H54 (cell line): ENCODE measurements at places on chromosomes 11 and 22.
A peak's percentile ranks its signal among the peaks of the same experiment; 100 is the strongest.

GRCh38 chr11:95923728-95924413 is at the start of gene MTMR2:
TSS of gene MTMR2 (minus strand) at chr11:95924107. CDS start at chr11:95923954, 153 bp downstream.
- DNase-seq = peak; percentile 43

DNA sequence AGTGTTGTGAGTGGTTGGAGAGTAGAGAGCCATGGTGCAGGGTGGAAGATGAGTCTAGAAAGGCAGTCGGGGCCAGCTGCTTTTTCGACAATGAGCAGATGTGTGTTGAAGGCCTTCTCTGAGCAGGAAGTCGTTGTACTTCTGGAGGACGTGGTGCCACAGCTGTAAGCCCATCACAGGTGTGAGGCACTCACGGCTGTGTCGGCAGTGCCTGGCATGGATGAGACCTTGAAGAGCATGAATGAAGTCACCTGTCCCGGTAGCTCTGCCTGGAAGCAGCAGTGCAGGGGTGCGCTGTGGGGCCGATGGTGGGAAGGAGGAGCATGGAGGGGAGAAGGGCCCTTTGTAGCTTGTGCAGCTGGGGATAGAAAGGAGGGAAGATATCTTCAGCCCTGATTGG is 165.2 kb downstream of the PKNOX2 start:
- DNase-seq = no peak

- no peak for DNase-seq
Observed at GRCh38 chr11:11461473-11461872, 108.4 kb upstream of the CSNK2A3 start.

- no peak for DNase-seq
Observed at GRCh38 chr11:122139595-122139866, 23.5 kb upstream of the BLID start.

GRCh38 chr11:126496576-126497337 is 141.3 kb downstream of the ST3GAL4 start:
- no peak for DNase-seq

- no peak for DNase-seq
Observed at GRCh38 chr11:27304514-27304913, 58.5 kb downstream of the CCDC34 start.

DNA sequence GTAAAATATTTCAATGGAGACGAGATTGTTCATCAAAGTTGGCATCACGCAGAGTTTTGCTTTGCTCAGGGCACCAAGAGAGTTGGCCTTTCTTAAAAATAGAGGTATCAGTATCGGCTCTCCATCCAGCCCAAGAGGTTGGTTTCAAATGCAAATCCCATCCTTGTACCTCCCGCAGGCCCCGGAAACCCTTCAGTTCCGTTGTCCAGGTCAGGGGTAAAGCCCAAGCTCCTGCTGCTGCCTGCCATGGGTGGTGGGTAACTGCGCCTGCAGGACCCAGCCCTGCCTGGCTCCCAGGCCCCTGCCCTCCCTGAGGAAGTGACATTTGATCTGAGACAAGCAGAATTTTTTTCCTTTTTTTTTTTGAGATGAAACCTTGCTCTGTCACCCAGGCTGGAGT is 49.3 kb upstream of the RTL6 start:
- DNase-seq = no peak

DNA sequence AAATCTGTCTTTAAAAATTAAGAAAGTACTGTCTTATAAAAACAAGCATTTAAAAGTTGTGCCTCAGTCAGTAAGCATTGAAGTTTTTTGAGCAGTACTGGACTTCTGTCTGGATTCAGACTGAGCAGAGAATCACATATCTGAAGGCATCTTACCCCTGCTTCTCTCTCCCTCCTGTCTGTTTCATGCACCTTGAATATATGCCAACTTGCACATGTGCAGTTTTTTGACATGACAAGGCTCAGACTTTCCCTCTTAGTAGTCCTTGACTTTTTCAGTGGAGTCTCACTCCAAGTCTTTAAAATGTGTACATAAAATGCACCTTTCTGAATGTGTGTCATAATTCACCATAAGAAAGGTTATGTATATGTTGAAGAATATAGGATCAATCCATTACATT is 19.8 kb downstream of the SPECC1L start:
- no peak for DNase-seq
